Osteocyte (in vitro differentiated cells): ENCODE measurements at places on chromosomes 6 and 20. TPM values are rescaled to one million over a fixed set of nuclear protein-coding genes. Genes with fewer than 3 reads are reported as not detected.

DDX43 gene
- not detected in 2 replicates for total RNA-seq

MYMX gene
- not detected in 2 replicates for total RNA-seq

TP53INP2 gene
- 34.3 and 34.4 TPM in 2 replicates for total RNA-seq

SYNE1 gene
- total RNA-seq, result 130 and 142 TPM in 2 replicates

ATRN gene
- 50.1 and 50.2 TPM in 2 replicates for total RNA-seq

FBXL4 gene
- 16.6 TPM in 2 replicates for total RNA-seq

CD24 gene
- 0.30 and 0.42 TPM in 2 replicates for total RNA-seq

DEF6 gene
- total RNA-seq, result 0.52 and 0.59 TPM in 2 replicates

SIRPB1 gene
- 1.1 TPM in 2 replicates for total RNA-seq

GNRH2 gene
- total RNA-seq, result not detected in 2 replicates

SSTR4 gene
- not detected in 2 replicates for total RNA-seq

KCNQ5 gene
- 5.5 and 7.2 TPM in 2 replicates for total RNA-seq
